ENCODE measurements at places on chromosomes 16 and 17.

DNA sequence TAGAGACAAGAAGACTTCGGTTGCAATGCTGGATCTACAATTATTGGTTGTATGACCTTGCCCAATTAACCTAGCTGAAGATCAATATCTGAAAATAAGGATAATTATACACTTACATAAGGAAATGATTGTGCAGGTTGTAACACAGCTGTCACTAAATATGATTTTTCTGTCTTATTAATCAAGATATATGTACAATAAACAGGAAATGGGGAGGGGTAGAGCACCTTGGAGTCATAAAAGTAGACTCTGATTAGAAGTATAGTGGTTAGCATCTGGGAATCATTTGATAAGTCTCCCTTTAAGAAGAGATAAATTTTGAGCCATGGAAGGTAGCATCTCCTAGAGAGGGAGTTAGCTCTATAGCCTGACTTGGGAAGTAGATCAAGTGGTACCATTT lies 369.2 kb downstream of the SHISA9 start:
- no peak for DNase-seq
- H3K27ac ChIP-seq = no peak overlapping the region
- no peaks in the 10 kb centered on the region for H3K4me1 ChIP-seq

- H3K27ac ChIP-seq = no peak overlapping the region
- DNase-seq = no peak
- H3K4me3 ChIP-seq = no peak overlapping the region
- H3K4me1 ChIP-seq = no peaks in the 10 kb centered on the region
Measured at GRCh38 chr16:76579277-76579922, 302.2 kb downstream of the CNTNAP4 start.

GRCh38 chr16:30748634-30749445 lies 615 bp downstream of the PHKG2 start:
- peaks cover 48% of the 10 kb centered on the region for H3K36me3 ChIP-seq
- peak overlapping the region; percentile 70 for H3K4me3 ChIP-seq
- DNase-seq = peak; percentile 81
- H3K27me3 ChIP-seq = no peaks in the 10 kb centered on the region
- H3K27ac ChIP-seq = peak overlapping the region; percentile 78

- peaks cover 38% of the 10 kb centered on the region for H3K4me1 ChIP-seq
- H3K36me3 ChIP-seq = no peaks in the 10 kb centered on the region
- peaks cover 11% of the 10 kb centered on the region for H3K27me3 ChIP-seq
- H3K4me3 ChIP-seq = peak overlapping the region; percentile 33
Measured at GRCh38 chr16:85168732-85169256, 56.5 kb upstream of the CIBAR2 start.
